Nephron progenitor cell (in vitro differentiated cells): ENCODE measurements at places on chromosomes 4 and X.

DNA sequence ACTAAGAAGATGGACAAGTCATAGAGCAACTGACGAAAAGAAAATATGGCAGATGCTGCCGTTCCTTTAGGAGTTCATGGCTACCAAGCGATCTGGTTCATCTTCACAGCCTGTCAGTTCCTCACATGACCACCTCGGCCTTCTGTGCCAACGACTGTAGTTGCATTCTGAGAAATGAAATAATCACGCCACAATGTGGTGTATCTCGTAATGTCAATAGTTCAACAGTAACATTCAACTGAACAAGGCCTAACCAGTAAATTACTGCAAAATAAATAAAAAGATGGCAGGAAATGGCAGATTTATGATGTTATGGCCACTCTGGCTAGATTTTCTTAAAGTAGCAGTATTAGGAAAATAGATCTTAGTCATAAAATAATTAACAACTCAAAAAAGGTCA lies 4.4 kb downstream of the GPRIN3 start:
- DNase-seq, result no peak

GRCh38 chr4:119783189-119783983 lies 154.8 kb upstream of the PDE5A start:
- no peak for DNase-seq

GRCh38 chrX:135697601-135698000 lies 15.8 kb upstream of the CT45A1 start:
- no peak for DNase-seq

- no peak for DNase-seq
Measured at GRCh38 chr4:9947168-9948062, 73.9 kb downstream of the SLC2A9 start.

DNA sequence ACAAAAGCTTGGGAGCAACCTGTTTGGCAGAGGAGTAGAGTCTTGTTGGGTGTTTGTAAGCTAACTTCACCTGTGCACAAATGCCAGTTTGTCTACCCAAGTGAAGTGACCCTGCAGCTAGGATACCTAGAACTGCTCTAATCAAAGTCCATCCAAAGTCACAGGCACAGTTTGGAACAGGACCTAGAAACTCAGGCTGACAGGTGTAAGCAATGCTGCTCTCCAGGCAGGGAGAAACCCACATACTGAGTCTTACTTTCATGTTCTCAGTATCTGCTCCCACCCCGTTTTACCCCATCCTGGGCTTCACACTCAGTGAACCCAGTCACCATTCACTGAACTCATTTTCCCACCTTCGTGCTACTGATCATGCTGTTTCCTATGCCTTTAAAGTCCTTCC lies 40.3 kb downstream of the MAML3 start:
- no peak for DNase-seq

GRCh38 chr4:150943818-150944217 lies 71.3 kb downstream of the LRBA start:
- DNase-seq, result no peak

GRCh38 chr4:131427000-131427399 lies 1722.1 kb upstream of the PCDH10 start:
- no peak for DNase-seq

GRCh38 chr4:181810711-181811110 lies 432.5 kb upstream of the TENM3 start:
- no peak for DNase-seq

DNA sequence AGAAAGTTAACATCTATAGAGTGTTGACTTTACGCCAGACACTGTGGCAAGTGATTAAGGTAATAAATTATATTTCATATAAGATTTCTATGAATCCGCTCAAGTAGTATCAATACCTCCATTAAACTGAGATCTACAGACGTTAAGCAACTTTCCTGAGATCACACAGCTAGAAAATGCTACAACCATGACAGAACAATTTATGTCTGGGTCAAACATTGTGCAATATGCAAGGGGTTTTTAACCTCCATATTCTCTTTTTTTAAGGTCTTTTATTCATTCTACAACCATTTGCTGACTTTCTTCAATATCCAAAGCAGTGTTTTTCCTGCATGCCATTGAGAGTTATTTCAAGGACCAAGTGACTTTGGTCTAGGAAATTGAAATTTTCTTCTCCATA lies 10.9 kb downstream of the ASB5 start:
- no peak for DNase-seq

DNA sequence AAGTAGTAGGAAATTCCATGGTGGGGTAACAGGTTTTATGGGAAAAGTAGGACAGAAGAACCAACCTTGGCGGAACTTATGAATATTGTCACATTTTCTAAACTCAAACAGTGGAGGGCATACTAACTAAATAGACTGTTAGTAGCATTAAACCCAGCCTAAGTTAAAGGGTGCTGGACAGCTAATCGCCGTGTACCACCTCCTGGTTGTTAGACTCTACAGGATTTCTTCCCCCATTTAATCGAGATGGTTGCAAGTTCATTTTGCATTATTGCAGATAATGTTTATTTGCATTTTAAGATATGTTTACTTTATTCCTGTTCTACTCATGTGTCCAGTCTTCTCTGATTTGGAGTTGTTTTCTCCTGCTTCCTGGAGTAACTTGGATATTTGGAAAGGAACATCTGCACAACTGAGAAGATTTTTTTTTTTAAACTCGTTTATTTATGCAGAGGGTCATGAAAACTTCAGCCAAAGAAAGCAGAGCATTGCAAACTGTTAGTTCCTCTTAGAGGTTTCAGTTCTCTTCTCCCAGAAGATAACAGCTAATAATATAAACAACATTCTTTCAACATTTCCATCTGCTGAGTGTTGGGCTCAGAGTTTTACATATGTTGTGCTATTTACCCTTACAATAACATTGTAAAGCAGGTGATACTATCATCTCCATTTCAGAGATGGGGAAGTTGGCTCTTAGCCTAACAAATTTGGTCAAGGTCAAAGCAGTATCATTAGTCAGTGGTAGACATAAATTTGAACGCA lies 51.5 kb upstream of the TBC1D9 start:
- no peak for DNase-seq

DNA sequence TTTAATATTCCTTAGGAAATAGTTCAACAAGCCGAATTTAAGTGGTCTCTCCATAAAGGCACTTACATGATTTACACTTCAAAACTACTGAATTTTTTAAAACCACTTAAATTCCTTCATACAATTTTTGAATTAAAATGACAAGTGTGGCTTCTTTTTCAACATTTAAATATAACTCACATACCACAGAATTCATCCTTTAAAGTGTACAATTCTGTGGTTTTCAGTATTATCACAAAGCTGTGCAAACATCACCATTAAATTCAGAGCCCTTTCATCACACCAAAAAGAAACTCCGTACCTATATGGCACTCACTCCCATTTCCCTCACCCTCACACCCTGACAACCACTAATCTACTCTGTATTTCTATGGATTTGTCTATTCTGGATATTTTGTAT lies 200.9 kb upstream of the MAB21L2 start:
- DNase-seq, result no peak

- DNase-seq, result no peak
Measured at GRCh38 chr4:118235566-118236120, 117.2 kb downstream of the PRSS12 start.

DNA sequence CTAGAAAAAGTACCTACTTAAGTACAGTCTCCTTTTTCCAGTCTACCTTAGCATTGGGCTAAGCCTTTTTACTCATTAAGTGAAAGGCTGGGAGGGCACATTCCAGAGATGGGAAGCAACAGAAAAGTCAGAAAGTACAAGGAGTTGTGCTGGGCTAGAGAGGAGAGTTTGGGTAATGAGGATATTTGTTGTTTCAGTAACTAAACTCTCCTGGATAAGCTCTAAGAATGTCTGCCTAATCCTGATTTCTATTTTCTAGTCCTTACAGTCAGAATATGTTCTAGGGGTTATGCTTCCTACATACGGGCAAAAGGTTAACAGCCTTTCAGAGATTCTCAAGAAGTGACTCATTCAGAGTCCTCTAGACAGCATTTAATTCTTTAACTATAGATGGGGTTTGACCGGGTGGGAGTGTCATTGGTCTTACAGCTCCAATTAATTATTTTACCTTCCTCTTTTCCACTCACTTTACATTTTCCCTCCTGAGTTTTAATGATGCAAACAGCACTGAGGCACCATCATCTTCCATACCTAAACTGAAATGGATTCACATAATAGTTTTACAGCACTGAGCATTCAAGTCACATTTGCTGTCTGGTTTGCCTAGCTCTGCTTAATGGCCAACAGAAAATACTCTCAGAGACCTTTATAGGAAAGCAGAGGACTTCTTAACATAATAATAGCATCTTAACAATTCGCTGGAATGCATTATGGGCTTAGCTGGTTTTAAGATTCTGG lies 42.9 kb downstream of the USP26 start:
- no peak for DNase-seq

DNA sequence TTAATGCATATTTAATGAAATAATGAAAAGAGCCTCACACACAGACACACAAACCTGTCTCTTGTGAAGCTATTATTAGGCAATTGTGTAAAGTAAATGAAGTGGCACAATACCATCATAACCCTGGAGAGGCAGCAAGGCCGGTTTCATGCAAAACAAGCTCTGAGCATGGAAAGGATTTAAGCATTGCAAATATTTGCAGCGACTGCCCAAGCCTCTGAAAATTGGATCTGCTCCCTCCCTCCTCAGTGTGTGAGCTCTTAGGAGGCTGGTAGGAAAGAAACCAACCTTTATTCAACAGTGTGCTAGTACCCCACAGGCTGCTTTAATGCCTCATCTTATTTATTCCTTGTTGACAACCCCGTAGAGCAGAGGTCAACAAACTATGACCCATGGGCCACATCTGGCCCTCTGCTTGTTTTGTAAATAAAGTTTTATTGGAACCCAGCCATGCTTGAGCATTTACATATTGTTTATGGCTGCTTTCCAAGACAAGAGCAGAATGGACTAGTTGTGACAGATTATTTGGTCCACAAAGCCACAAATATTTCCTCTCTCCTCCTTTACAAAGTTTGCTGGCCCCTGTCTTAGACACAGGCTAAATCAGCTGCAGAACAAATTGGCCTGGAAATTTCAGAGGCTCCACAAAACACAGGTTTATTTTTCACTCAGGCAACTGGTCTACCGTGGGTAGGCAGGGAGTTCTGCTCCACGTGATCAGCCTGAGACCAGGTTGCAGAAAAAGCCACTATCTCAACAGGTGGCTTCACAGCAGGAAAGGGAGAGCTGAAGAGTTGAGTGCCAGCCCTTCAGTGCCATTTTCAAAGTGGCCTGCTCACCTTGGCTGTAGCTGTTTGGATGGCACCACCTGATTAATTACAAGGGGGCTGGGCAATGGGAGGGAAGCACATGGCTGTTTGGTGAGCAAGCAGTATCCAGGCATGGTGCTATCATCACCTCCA lies 16.8 kb downstream of the RS1 start:
- no peak for DNase-seq

DNA sequence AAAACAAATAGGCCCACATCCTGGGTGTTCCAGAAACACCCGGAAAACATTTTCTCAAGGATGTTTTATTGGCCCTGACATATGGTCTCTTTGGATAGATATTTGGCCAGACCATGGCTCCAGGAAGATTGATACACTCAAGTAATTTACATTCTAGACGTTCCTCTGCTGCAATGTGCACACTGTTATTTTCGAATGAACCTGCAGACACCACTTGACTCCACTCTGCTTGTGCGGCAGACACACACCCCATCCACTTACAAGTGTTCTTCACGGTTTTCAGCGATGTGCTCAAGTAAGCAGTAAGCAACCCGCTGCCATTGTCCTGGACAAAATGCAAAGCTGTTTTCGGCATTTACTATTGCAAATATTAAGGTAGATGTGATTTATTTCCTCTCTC lies 12.0 kb upstream of the GPM6A start:
- no peak for DNase-seq

DNA sequence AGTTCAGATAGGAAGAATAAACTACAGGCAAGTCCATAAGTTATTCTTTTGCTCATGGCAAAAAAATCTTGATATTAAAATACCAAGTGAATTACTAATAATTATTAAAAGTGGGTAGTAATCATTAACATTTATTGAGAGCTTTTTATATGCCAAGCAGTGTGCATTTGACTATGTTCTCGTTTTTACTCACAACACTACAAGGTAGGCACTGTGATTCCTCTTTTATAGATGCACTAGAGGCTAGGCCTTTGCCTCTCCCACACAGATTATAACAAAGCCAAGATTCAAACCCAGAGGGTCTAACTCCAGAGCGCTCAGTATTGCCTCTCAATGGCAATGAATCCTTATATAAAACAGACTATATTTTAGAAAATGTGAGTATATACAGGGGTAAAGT lies 254.2 kb downstream of the NAF1 start:
- DNase-seq, result no peak

GRCh38 chr4:142405695-142406498 lies 440.2 kb downstream of the INPP4B start:
- DNase-seq, result peak; percentile 6

- DNase-seq, result no peak
Measured at GRCh38 chr4:163688856-163689255, 194.4 kb downstream of the TMA16 start.

DNA sequence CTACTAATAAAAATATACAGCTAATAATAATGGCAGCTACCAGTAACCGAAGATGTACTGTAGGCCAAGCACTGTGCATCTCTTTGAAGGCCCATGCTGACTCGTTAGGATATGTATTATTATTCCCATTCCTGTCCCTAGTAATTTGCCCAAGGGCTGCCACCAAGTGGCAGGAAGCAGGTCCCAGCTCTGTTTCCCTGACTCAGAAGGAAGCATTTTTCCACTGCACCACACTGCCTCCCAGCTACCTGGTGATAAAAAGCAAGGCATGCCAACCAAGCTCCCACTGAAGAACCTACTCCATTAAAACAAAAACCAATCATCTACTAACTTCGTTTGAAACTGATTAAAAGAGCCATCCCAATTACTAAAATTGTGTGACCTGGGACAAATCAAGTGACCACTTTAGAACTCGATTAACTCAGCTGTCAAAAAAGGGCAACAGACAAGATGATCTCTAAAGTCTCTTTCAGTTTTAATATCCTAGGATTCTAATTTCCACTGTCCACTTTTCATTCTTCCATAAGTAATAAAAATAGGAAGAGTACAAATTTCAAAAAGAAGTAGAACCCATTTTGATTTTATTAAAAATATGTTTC lies 24.3 kb upstream of the PGM2 start:
- DNase-seq, result peak; percentile 34

DNA sequence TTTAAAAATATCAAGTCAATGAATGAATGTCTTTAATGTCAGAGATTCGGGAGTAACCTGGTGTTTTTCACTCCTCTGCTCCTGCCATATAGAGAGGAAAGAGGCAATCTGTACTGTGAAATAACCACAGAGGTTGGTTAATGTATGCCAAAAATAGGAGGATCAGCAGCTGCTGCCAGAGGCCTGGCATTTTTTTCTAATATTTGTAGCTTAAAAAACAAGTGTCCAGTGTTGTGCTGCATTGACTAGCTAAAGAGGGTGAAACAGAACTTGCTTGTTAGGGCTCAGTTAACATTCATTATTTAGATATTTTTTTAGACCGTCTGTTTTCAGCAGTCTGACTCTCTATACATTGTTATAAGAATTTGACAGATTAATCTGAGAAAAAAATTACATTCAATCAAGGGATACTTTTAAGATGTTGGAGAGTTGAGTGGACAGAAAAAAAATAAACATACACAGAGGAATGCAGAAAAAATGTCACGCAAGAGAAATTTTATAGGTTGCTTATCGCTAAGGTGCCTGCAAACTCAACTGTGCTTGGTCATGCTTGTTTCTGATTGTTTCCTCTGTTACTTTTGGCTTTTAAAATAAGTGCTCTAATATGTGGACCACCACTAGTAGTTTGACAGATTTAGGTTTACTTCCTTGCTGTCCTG lies 392.3 kb upstream of the GALNT7 start:
- DNase-seq, result no peak

GRCh38 chr4:137394018-137394417 lies 138.3 kb downstream of the PCDH18 start:
- no peak for DNase-seq

GRCh38 chr4:158786121-158786601 lies 17.3 kb downstream of the FNIP2 start:
- DNase-seq, result no peak
